ENCODE measurements at places on chromosomes 7 and 10.

GRCh38 chr7:38369816-38370493 lies 96.5 kb upstream of the TARP start:
- DNase-seq, result no peak

- DNase-seq, result no peak
Observed at GRCh38 chr7:147771344-147771743, 819.2 kb upstream of the C7orf33 start.

DNA sequence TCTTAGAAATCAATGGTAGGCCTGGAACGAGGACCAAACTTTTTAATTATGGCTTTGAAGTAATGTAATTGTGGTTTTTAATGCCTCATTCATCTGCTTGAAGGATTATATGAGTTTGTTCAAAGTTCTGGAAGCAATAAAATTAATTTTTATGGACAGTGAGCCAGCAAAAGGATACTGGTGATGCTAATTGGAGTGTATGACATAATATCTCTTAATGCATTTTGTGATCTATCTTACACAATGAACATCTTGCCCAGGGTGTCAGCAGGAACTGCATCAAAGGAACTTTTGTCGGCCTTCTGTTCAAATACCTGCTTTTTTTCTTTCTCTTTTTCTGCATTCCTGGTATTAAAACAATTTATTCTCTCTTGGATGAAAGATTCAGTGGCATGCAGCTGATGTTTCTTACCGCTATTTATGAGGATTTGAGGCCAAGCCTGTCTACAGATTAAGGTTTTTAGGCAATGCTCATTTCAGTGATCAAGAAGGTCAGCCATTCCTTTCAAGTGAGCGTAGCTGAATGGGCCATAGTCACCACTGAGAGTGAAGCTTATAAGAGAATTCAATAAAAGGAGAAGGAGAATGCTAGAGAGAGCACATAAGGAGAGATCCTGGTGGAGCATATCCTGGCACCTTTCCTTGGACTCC lies 974.8 kb downstream of the SORCS3 start:
- DNase-seq, result no peak

GRCh38 chr7:41870461-41871138 lies 167.7 kb upstream of the INHBA start:
- DNase-seq, result no peak

- DNase-seq, result no peak
Observed at GRCh38 chr10:32321016-32321631, 25.8 kb downstream of the EPC1 start.

- no peak for DNase-seq
Observed at GRCh38 chr10:102988404-102989314, 70.6 kb downstream of the CNNM2 start.

DNA sequence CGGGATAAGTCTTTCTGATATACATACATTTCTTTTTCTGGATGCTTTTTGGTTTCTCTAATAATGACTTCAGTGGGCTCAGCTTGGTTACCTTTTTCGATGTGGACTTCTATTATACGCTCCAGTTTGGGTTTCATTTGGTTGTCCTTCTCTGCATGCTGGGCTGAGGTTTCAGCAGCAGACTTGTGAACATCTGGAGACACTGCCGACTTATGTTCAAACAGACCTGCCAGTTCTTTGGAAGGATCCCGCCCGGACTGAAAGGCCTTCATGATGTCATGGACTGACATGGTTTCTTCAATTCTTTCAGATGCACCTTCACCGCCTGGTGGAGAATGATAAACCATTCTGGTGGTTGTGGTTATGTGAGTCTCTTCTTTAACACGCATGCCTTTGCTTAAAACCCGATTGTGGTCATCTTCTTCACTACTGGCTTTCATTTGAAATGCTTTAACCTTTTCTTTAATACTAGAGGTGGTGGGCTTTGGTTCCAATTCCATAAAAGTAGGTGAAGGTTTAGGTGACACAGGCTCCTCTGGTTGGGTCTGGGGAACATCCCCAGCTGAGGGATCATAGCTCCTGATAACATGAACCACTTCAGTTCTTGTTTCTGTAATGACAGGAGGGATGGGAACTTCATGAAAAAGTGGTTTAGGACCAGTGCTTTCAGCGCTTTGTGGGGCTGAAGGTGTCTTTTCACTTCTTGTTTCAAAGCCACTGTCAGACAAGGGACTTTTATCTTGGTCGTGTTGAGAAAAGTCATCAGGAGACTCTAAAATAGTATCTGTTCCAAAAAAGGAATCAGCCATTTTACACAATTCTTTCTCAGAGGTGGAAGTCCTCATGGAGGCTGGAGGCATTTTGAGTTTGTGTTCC lies 167.7 kb upstream of the CCDC6 start:
- DNase-seq, result no peak

DNA sequence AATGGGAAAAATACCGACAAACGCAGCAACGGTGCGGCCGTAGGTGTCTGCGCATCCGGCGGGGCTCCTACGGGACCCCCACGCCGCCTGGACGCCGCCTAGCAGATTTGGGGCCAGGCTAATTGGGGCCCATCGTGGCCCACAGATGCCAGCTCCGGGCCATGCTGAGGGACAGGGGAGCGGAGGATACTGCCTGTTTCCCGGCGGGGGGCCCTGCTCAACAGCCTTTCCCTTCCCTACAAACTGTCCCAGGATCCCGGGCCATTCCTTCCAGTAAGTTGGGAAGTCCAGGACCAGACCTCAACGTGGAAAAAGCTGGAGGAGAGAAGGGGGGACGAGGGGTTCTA lies 21.7 kb upstream of the GPER1 start:
- no peak for DNase-seq

- no peak for DNase-seq
Observed at GRCh38 chr7:72309476-72309875, 102.7 kb downstream of the CALN1 start.

DNA sequence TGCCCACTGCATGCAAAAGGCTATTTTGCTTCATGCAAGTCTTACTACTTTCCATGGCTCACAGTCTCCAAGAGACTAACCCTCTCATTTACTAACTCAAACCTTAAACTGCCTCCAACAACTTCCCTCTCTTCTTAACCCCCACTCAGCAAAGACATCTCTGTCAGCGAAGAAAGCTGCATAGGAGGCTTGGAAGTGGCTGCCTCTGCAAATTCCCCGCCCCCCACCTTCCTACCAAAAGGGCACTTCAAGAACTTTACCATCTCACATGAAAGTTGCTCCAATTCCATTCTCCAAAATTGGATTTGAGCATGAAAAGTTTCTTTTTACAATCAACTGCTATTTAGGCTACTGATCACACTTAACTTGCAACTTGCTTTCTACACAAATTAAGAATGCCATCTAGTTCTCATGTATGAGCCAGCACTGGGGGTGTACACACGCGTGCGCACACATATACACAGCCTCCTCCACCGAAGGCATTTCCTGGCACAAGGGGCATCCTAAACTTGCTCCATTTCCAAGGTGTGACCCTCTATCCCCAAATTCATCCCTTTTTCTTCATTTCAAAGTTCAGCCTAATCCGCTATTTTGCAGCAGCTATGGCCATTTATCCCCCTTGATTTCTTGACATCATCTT lies 1.8 kb downstream of the CCDC6 start:
- no peak for DNase-seq

- DNase-seq, result peak; percentile 56
Observed at GRCh38 chr7:483656-484355, 35.8 kb downstream of the PDGFA start.

GRCh38 chr10:124194199-124194824 lies 100.9 kb upstream of the CHST15 start:
- no peak for DNase-seq

GRCh38 chr7:70763961-70764691 lies 367.8 kb upstream of the GALNT17 start:
- DNase-seq, result no peak

All from chondrocyte (in vitro differentiated cells).